Putamen (tissue), 1 donor: ENCODE measurements at places on chromosomes 2 and 18.

DNA sequence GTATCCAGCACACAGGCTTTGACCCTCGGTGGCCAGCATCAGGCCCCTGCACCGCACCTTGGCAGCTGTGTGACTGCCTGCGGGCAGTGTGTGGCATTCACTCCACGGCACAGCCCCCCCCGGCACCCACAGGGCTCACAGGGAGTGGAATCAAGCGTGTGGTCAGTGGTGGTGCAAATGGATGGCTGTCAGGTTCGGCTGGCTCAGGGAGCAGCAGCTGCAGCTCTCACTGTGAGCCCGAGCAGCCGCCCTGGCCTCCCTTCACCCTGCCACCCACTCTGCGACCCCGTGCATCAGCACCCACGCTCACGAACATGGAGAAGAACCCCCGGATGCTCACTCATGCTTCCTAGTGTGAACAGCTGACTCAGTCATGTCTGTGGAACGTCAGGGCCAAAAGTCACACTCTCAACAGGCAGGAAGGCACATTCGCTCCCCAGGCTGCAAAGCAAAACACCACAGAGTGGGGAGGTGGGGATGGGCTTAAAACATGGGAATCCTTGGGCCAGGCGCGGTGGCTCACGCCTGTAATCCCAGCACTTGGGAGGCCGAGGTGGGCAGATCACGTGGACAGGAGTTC, 41.5 kb upstream of the GPC1 start:
- no peak for DNase-seq

DNA sequence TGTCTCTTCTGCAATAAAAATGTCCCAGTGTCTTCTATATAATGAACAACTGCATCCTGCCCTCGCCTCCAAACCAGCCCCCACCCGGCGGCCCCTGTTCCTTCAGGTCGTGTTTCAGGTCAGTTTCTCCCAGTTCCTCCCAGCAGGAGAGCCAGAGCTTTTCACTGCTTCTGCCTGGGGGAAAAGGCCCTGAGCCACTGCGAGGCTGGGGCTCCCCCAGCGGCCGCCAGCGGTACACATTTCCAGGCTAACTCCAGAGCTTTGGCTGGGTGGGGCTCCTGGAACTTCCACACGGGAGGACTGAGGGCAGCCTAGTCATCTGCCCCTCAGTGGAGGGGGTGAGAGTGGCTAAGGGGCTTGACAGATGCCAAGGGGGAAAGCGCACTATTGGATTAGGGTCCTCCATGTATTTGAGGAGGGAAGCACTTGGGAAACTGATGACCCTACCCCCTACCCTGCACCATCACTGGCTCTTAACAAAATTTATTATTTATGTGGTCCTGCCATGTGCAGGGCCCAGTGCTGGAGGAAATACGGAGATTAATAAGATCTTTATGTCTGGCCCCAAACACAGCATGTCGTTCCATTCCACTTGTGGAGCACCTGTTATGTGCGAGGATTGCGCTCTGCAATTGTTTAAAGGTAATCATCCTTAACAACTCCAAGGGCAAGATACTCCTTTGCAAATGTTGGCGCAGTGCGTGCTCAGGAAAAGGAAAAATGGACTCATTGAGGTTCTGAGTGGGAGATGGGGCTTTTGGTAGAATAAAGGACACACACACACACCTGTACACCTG, 17.3 kb upstream of the CYS1 start:
- DNase-seq, result no peak

DNA sequence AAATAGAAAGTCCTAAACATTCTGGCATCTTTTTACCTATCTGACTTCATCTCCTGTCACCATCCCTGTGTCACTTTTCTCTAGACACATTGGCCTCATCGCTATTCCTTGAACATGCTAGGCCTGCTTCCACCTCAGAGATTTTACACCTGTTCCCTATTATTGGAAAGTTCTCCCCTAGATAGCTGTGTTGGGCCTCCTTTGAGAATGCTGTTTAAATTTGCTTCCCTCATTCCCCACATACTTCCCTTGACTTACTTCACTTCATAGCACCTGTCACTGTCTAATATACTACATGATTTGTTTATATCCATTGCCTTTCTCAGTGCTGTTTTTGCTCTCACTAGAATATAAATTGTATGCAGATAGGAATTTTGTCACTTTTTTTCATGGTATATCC, 317.0 kb upstream of the GCFC2 start:
- no peak for DNase-seq

GRCh38 chr2:127162261-127163089, 55.5 kb upstream of the BIN1 start:
- DNase-seq, result no peak

GRCh38 chr2:15747603-15748471, 156.2 kb downstream of the DDX1 start:
- no peak for DNase-seq

GRCh38 chr2:6921321-6921922, 4.2 kb downstream of the RNF144A start:
- no peak for DNase-seq

DNA sequence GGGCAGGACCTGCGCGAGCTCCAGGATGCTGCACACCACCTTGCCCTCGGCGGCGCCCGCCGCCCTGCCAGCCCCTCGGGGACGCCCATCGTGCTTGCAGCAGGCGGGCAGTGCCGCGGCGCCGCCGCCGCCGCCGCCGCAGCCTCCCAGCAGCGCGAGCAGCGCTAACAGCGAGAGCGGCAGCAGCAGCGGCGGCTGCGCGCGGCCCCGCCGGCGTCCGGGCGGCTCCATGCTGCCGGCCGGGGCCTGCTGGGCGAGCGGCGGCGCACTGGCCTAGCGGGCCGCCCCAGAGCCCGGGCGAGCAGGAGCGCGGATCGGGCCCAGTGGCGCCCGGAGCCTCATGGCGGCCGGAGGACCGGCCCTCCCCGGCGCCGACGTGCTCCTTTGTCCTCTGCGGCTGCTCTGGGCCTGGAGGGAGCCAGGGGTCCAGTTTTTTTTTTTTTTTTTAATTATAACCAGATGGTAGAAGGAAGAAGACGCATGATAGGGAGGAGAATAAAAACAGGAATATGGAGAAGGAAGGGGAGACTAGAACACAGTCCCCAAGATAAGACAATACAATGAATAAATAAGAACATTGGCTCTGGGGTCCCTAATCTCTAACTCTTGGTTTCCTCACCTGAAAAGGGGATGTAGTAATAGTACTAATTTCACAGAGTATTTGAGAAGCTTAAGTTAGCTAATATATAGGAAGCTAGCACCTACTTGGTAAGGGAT, 17.1 kb upstream of the ANKRD62 start:
- no peak for DNase-seq

DNA sequence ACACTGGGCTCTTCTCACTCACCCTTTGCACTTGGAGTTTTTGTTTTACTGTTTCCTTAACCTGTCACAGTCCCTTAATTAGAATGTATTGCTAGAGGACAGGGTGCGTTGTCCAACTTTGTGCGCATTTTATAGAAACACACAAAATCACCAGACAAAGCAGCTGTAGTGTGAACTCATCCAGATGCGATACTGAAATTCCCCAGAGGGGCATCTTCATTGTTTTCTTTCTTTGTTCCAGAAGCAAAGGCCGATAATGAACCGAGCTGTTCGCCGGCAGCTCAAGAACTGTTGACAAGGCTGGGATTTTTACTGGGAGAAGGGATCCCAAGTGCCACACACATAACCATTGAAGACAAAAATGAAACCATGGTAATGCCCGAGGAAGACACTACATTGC, 137.6 kb downstream of the WDSUB1 start:
- no peak for DNase-seq

DNA sequence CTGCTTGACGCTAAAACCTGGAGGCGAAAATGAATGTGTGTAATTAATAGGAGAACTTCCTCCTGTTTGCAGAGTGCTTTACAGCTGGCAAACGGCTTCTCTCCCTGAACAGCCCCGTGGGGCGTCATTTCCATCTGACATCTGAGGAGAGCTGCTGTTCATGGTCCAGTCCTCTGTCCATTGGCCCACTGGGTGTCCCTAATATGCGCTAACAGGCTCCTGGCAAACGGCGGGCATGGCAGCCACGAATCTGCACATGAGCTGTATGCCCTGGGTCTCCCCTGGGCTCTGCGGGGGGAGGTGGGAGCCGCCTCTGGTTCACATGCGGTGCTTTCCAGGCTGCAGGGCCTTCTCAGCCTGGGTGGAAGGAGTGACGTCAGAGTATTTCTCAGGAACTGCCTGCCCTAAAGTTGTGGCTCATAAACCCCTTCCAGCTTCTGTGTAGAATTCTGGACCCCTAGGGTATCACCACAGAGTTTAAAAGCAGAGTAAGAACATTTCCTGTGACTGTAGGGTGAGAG, 73.2 kb downstream of the LRRFIP1 start:
- no peak for DNase-seq

DNA sequence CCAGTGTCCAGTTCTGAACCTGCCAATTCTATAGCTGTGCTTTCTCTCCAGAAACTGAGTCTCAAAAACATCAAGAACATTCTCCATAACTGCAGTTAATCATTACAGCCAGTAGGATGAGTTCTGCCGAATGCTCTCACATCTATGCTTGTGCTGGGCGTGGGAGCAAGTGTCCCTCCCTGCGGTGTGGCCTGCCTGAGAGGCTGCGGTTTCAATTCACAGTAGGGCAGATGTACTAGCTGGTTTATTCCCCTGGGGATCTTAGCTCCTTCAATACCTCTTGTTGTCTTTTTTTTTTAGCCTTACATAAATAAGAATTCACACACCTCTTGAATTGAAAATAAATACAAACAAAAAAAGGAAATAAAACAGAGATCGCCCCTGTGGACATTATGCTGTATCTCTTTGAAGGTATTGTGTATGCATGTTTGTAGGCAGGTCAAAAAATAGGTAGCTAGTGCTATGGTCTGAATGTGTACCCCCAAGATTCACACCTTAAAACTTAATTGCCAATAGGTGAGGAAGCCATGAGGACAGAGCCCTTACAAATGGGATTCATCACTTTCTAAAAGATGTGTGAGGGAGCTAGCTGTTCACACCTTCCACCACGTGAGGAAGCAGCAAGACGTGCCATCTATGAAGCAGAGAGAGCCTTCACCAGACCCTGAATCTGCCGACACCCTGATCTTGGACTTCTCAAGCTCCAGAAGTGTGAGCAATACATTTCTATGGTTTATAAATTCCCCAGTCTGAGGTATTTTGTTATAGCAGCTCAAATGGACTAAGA, 74.3 kb downstream of the BCL2L11 start:
- no peak for DNase-seq

- no peak for DNase-seq
Observed at GRCh38 chr2:234814374-234814773, 137.4 kb upstream of the SH3BP4 start.

DNA sequence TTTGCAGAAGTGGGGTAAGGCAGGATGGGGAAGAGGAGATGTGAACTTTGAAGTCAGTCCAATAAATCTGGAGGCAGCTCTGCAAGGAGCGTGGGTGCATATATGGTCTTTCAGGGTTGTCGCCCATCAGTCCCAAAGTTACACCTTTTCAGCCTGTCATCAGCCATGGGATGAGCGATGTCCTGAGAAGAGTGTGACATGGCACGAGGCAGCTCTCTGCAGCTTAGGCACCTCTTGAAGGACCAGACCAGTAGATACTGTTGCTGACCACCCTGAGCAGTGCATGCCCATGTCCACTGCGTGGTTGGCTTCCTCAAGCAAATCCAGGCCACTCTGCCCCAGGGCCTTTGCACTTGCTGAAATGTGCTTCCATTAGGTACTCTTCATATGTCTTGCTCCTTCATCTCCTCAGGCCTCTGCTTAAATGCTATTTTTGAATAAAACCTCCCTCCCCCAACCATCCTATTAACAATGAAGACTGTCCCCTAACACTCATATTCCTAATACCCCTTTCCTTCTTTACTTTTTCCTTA, 171.7 kb downstream of the ACTR3 start:
- DNase-seq, result no peak

GRCh38 chr2:217552081-217552480, 450.7 kb downstream of the TNS1 start:
- DNase-seq, result no peak

GRCh38 chr18:23916338-23916737, 98.2 kb upstream of the TTC39C start:
- no peak for DNase-seq

GRCh38 chr2:55157474-55157884, 74.6 kb downstream of the CLHC1 start:
- no peak for DNase-seq

- DNase-seq, result peak; percentile 62
Observed at GRCh38 chr18:39841482-39842365, 2113.3 kb upstream of the PIK3C3 start.

DNA sequence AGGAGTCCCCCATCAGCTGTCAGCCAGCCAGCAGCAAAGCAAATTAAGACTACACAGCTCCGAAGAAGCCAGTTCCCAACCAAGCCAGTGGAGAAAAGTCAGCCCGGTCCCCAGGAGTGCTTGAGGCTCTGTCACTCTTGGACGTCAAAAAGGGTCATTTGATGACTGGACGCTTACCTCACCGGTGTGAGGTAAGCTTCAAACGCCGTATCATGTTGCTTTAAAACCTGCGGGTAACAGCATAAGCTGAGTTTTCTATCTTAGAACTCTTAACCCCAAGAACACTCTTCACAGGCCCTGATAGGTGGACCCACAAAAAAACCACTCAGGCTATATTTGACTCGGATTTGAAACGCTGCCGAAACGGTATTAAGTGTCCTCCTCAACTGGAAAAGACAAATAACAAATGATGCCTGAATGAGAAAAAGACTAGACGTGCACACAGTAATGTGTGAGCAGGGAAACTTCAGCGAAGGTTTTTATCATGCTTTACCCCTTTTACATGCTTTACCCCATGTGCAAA, 682 bp upstream of the LNPK start:
- DNase-seq, result no peak

- DNase-seq, result no peak
Observed at GRCh38 chr2:17199741-17200140, 318.5 kb downstream of the RAD51AP2 start.

DNA sequence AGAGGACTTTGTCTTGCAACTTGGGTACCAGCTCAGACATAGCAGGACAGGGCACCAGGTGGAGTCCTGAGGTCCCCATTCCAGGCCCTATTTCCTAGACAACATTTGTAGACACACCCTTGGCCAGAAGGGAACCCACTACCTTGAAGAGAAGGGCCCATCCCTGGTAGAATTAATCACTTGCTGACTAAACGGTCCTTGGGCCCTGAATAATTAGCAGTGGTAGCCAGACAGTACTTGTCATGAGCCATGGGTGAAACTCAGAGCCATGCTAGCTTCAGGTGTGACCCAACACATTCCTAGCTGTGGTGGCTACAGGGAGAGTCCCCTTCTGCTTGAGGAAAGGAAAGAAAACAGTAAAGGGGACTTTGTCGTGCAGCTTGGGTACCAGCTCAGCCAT, 28.5 kb upstream of the ACTR2 start:
- no peak for DNase-seq

DNA sequence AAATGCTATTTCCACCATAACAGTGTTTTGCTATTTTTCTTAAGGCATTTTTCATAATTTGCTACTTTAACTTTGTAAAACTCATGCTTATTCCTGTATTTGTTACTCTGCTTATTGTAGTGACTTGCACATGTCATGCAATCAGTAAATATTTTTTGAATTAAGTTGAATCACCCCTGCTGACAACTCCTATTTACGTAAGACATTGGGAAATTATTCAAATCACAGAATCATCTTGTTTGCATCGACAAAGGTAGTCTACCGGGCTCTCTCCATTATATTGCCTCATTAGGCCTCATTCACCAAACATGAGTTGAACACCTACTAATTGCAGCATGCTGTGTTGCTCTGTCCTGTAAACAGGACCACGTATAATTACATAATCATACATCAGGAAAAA, 478.5 kb upstream of the ZEB2 start:
- no peak for DNase-seq

- DNase-seq, result no peak
Observed at GRCh38 chr2:13193075-13193474, 476.3 kb downstream of the TRIB2 start.

- DNase-seq, result no peak
Observed at GRCh38 chr2:133755480-133756300, 187.4 kb upstream of the NCKAP5 start.

- no peak for DNase-seq
Observed at GRCh38 chr18:32907648-32908423, 135.0 kb upstream of the KLHL14 start.
